A549 treated with Mapracorat at 1 μM for 4 hours (cell line): ENCODE measurements at places on chromosomes 13 and 19. TPM values are rescaled to one million over a fixed set of nuclear protein-coding genes. Genes with fewer than 3 reads are reported as not detected.

Gene OR2Z1
- total RNA-seq = not detected in 5 replicates

Gene ZNF681
- not detected in 5 replicates for total RNA-seq

Gene CNN2
- 66.3 to 85.2 TPM (median 76.4 TPM) in 5 replicates for total RNA-seq

Gene SCN1B
- total RNA-seq = 12.5 to 22.6 TPM (median 19.5 TPM) in 5 replicates

Gene SERPINE3
- not detected in 5 replicates for total RNA-seq

Gene SH2D3A
- 15.2 to 18.9 TPM (median 17.1 TPM) in 5 replicates for total RNA-seq

Gene KIR2DL4
- total RNA-seq = not detected in 5 replicates

Gene SWSAP1
- 1.8 to 2.5 TPM (median 2.0 TPM) in 5 replicates for total RNA-seq

Gene CATSPERD
- total RNA-seq = not detected in 5 replicates

Gene AZU1
- 0.07 to 0.28 TPM (median 0.20 TPM) in 5 replicates for total RNA-seq

Gene APOC4
- total RNA-seq = not detected in 5 replicates

Gene ACP5
- 0.16 to 0.72 TPM (median 0.28 TPM) in 3 of 5 replicates, not detected in the others for total RNA-seq

Gene PSG3
- total RNA-seq = 0.07 to 0.18 TPM (median 0.14 TPM) in 3 of 5 replicates, not detected in the others

Gene NRTN
- total RNA-seq = 0.36 to 1.4 TPM (median 0.73 TPM) in 5 replicates

Gene FFAR1
- not detected in 5 replicates for total RNA-seq

Gene BSPH1
- total RNA-seq = not detected in 5 replicates

Gene SRRM5
- total RNA-seq = 0.53 to 1.1 TPM (median 0.79 TPM) in 5 replicates

Gene OLFM4
- 0.06 TPM in 1 of 5 replicates, not detected in the others for total RNA-seq

Gene C1QTNF9B
- not detected in 5 replicates for total RNA-seq

Gene KLK11
- not detected in 5 replicates for total RNA-seq

Gene CEBPA
- 5.3 to 10.2 TPM (median 8.8 TPM) in 5 replicates for total RNA-seq

Gene EMP3
- 431 to 510 TPM (median 452 TPM) in 5 replicates for total RNA-seq

Gene SGCG
- total RNA-seq = not detected in 5 replicates

Gene ATP1A3
- 3.4 to 4.8 TPM (median 4.1 TPM) in 5 replicates for total RNA-seq

Gene JAK3
- 0.18 to 0.41 TPM (median 0.29 TPM) in 5 replicates for total RNA-seq

Gene TMEM86B
- 3.1 to 5.4 TPM (median 3.9 TPM) in 5 replicates for total RNA-seq

Gene ZNF829
- 0.30 to 0.44 TPM (median 0.34 TPM) in 5 replicates for total RNA-seq

Gene CGB8
- 2.4 to 3.4 TPM (median 3.2 TPM) in 5 replicates for total RNA-seq
